NCI-H2171 treated with DMSO at 0.1 percent for 48 hours (cell line): ENCODE measurements at places on chromosomes 2 and 18.

GRCh38 chr2:174631009-174631981 is 33.7 kb upstream of the WIPF1 start:
- no peak for DNase-seq

DNA sequence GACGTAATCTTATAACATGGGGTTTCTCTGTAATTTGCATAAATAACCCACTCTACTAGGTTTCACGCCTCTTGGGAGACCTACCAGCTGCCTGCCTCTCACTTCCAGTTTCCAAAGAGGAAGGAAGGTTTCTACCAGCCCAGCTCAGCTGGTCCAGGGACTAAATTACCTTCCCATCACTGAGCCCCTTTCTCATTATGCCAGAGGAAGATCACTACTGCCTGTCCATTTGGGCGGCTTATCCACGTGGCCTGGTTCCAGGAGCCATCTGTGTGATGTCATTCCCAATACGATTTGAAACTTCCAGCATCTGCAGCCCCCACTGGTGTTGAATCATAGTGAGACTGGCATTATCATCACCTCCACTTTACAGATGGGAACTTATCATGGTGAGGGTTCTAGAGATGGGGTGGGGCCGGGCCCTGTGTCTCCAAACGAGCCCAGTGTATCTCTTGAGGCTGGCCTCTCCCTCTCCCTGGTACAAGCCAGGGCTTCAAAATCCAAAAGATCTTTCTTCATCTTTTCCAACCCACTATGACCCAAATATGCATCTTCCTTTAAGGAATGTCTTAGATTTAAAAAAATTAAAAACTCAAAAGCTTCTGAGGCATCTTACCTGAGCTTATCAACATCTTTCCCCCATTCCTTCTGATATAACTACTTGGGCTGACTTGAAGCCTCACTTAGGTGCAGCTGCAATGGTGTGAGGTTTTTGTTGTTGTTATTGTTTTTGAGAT is 140.8 kb downstream of the DDX1 start:
- DNase-seq: no peak

DNA sequence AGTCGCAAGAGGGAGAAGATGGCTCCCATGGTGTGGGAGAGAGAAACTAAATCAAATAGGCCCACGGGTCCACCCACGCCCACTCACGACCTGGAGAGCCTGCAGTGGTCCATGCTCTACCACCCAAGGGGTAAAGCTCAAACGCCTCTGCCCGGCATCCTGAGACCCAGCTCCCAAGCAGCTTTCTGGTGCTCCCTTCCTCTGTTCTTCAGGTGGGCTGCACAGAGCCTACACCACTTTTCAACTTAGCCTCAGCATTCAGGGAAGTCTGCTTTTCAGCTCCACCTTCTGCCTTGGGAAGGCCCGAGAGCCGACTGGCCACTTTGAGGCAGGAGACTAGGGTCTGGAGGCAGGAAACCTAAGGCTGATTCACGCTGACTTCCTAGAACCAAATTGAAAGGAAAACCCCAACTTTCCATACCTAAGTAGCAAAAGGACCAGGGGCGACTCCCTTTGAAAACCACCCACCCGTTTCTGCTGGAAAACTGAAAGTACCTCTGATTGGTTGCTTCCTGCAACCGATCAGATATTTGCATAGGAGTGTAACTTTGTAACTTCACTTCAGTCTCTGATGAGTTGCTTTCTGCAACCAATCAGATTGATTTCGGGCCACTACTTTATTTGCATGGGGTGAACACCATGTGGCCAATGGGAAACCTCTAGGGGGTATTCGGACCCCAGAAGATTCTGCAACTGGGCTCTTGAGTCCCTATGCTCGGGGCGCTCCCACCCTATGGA is 26.8 kb upstream of the SPATA3 start:
- DNase-seq: no peak

- DNase-seq: no peak
These were observed 112.2 kb upstream of the FZD5 start for GRCh38 chr2:207881902-207882301.

GRCh38 chr2:8412082-8412481 is 269.8 kb upstream of the ID2 start:
- peak; percentile 43 for DNase-seq

DNA sequence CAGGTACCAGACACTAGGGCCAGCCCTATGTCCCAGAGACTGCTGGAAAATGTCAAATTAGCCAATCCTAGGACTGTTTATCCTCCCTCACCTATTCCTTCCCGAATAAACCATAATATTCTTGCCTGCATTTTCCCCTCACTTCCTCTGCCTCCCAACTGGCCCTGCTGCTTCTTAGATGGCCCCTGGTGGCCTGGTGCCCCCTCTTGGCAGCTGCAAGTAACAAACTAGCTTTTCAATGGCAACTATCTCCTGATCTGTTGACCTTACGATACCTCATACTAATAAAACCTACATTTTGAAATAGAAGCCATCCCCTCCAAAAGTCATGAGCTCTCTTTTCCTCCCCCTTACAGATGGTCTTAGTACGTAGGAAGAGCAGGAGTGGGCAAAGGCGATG is 132.0 kb downstream of the ALPK2 start:
- DNase-seq: no peak

GRCh38 chr2:226730481-226730880 is 69.1 kb downstream of the IRS1 start:
- no peak for DNase-seq

DNA sequence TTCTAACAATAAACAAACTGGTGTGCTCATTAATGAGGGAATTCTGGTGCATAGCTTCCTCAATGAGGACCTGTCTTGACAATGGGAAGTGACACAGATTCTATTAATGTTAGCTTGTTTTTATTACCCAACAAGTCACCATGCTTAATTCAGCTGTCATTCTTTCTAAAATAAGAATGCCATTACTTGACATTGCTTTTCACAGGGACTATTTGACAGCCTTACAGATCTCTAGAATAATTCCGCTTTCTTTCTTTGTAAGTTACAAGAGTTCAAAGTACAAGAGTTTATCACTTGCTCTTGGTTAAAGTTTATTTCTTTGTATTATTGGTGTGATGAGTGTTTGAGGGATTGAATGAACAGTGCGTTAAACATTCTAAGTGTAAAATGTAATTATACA is 127.0 kb upstream of the COL5A2 start:
- no peak for DNase-seq

- DNase-seq: no peak
These were observed 104.6 kb downstream of the RTN4 start for GRCh38 chr2:54945391-54946219.

DNA sequence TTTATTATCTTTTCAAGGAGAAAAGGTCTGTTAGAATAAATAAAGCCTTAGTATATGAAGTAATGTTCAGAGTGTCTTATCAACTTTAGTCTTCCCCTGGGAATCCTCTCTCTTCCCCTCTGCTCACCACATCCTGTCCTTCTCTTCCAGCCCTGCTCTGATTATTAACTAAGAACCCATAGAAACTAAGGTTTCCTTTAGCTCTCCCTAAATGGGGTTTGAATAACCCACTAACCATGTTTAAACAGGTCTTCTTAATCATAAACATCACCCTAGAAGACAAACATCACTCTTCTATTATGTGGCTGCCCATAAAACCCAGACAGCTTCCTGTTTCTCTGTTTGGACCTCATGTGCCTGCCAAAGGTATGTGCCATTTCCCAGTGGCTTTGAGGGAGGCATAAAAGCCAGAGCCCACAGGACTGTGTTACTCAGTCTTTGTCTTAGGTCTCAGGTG is 50.1 kb downstream of the SLC14A1 start:
- no peak for DNase-seq

GRCh38 chr18:58605027-58606020 is 23.6 kb downstream of the ALPK2 start:
- no peak for DNase-seq

GRCh38 chr2:96095116-96095636 is 21.2 kb downstream of the ADRA2B start:
- peak; percentile 27 for DNase-seq

DNA sequence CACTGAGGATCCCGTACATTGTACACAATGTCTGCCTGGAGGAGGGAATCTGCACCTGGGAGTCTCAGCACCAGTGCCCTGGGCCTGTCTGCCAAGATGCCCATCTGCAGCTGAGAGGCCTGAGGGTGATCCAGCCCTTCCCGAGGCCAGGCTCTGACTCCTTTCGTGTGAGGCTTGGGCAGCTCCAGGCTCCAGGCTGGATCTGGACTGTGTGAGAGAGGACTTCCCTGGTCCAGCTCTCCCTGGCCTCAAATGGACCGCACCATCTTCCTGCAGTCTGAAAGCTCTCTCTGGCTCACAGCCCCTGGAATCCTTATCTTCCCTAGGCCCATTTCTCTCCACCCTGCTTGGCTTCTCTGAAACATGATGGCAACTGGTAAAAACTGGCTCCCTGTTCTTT is 324.6 kb downstream of the DYSF start:
- DNase-seq: no peak

DNA sequence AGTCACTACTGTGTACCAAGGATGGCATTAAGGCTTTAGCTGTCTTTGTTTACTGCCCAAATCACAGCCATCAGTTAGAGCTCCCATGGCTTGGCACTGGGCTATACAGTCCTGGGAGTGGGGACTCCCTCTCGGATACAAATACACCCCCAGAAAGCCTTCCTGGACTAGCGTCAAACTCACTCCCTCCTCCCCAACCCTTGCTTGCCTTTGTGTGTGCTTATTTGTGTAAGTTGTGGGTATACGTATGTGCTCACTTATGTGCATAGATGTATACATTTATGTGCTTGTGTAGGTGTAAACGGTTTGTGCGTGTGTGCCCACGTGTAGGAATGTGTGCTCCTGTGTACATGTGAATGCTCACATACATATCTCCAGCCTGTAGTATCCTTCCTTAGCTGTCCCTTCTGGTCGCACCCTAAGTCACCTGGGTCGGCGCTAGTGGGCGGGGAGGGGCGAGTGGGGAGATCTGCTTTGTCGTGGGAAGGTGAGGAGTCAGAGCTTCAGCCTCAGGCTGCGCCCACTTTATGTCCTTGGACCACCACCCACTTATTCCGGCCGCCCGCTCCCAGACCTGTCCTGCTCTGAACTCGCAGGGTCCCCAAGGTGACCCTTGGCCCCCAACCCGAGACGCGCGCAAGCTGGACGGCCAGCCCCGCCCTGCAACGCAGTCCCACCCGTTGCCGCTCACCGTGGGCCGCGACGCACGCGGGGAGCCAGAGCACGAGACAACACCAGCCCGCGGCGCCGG is 461 bp downstream of the PRADC1 start:
- peak; percentile 14 for DNase-seq

DNA sequence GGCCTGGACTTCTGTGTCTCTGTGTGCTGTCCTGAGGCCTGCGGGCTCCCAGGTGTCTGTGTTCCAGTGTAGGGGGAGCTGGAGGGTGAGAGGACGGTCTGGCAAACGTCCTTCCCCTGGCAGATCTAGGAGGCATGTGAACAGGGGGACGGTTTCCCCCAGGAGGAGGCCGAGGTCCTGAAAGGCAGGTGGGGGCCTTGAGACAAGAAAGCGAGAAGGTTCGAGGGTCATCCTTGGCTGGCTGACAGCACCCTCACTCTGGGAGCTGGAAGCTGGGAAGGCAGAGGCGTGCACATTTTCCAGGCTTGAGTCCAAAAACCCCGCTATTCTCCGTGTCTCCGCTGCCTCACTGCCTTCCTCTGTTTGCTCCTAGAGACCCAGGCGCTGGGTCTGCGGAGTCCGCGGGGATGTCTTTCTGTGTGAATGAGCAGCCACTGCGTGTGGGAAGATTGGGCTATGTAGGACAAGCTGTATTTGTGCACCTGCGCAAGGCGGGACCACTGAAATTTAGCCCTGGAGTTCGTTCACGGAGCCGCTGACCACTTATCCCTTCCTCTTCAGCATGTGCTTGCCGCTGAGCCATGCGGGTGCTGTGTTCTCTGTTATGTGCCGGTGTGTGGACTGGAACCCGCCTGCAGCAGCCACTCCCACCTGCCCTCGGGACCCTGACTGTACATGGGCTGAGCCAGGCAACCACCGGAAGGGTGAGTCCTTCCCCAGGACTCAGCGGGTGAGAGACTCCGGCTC is 43.7 kb downstream of the TWIST2 start:
- DNase-seq: no peak

- DNase-seq: no peak
These were observed 485.1 kb downstream of the THSD7B start for GRCh38 chr2:137250401-137250800.

- no peak for DNase-seq
These were observed 9.3 kb upstream of the KCNE4 start for GRCh38 chr2:223042704-223043118.

DNA sequence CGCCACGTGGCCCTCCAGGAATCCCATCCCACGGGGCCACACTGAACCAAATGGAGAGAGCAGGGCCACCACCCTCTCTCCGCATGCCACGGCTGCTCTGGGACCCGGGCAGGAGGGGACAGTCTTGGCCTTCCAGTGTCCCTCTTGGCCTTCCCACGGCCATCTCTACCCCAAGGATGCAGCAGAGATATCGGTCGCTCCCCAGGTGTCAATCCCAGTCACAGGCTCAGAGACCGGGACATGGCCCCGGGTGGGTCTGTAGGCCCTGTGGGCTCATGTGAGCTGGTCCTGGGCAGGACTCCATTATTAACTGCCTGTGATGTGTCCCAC is 15.3 kb downstream of the CAPN10 start:
- no peak for DNase-seq

DNA sequence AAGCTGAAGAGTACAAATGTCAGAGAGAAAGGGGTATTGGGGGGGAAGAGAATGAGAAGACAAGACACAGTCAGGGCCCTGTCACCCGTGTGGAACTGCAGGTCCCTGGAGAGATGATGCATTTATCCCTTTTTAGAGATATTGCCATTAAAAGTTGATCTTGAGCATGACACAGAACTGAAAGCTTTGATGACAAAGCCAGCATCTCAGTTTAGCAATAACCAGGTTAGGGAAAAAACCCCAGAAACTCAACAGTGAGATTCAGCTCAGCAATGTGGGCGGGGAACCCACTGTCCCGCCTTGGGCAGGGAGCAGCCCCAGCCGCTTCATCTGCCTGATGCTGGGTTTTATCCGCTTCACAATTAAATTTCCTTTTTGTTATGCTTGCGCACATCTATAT is 181.1 kb downstream of the NEDD4L start:
- DNase-seq: no peak

DNA sequence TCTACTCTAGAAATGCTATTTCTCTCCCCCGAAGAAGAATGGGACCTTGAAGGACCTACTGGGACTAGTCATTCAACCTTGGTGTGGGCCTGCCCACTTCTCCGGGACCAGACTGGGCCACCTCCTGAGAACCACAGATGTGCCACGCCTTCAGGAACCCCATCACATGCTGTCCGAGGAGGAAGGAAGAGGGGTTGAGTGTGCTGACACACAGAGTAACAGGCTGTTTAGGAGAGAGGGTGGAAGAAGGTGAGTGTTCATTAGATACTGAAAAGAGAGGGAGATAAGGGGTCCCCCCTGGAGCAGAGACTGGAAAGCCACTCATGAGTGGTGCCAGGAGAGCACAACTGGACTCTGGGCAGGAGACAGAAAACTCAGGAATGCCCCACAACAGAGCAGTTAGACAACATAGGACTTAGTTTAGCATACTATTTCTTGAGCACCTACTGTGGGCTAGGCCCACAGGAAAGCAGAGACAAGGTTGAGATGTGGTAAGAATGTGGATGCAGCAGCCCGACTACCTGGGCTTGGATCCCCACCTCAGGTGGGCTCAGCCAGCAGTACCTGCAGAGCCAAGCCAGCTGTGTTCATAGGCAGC is 286.4 kb upstream of the NCKAP5 start:
- DNase-seq: no peak
